ENCODE measurements at places on chromosomes 11 and 22. TPM values are rescaled to one million over a fixed set of nuclear protein-coding genes. Genes with fewer than 3 reads are reported as not detected.

The CHORDC1 gene
- total RNA-seq, result 78.7 TPM

The LINC01488 gene
- not detected for total RNA-seq

The TRIM48 gene
- total RNA-seq, result not detected

The PYGM gene
- total RNA-seq, result 23.5 TPM

The OR4D5 gene
- total RNA-seq, result not detected

The MMP8 gene
- not detected for total RNA-seq

The UPK3A gene
- not detected for total RNA-seq

The ABCC8 gene
- total RNA-seq, result not detected

The OR52I2 gene
- not detected for total RNA-seq

The RHOD gene
- total RNA-seq, result 0.88 TPM

The IL10RA gene
- not detected for total RNA-seq

The KAT5 gene
- total RNA-seq, result 43.2 TPM

The OR10S1 gene
- not detected for total RNA-seq

The LIF gene
- 13.5 TPM for total RNA-seq

The CCDC87 gene
- 0.26 TPM for total RNA-seq

The PACS1 gene
- total RNA-seq, result 26.6 TPM

The USH1C gene
- total RNA-seq, result not detected

The TMPRSS5 gene
- total RNA-seq, result 0.48 TPM

The SCUBE2 gene
- 8.4 TPM for total RNA-seq

Measured in myocyte (in vitro differentiated cells).